Lower leg skin (tissue), 4 donors: ENCODE measurements at places on chromosomes 11 and 22.

GRCh38 chr11:98862169-98862568 lies 158.6 kb upstream of the CNTN5 start:
- no peak for DNase-seq

GRCh38 chr11:106495046-106495445 lies 417.6 kb downstream of the AASDHPPT start:
- DNase-seq: no peak

DNA sequence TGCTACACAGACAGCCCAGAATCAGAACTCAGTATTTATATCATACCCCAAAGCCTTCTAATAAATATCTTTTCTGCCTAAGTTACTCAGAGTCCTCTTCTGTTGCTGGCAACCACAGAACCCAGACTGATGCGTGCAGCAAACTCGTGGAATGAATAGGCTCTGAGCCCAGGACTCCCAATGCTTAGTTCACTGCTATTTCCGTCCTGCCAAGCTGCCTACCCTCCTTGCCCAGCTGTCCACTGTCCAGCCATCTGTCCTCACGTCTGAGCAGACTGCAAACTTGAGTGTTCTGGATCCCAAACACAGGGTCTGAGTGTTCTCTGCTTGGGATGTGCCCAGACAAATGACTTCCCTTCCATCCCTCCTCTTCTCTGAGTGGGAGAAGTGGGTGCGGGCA lies 19.4 kb downstream of the PTPN5 start:
- no peak for DNase-seq

DNA sequence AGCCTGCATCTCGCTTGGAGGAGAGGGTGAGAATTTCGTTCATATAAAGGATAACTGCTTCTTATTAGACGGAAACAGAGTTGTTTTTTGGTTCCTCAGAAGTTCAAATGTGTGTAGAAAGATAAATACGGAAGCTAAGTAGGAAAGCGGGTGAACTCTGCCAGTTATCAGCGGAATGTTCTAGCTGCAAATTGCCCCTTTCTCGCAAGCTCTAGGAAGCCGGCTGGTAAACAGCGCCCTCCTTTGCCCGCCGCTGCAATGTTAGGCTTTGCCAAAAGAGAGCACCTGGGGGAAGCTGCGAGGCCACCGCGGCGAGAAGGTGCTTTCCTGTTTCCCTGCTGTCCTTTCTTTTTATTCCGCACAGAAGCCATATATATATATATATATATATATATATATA lies 67.0 kb downstream of the IGLL5 start:
- no peak for DNase-seq

DNA sequence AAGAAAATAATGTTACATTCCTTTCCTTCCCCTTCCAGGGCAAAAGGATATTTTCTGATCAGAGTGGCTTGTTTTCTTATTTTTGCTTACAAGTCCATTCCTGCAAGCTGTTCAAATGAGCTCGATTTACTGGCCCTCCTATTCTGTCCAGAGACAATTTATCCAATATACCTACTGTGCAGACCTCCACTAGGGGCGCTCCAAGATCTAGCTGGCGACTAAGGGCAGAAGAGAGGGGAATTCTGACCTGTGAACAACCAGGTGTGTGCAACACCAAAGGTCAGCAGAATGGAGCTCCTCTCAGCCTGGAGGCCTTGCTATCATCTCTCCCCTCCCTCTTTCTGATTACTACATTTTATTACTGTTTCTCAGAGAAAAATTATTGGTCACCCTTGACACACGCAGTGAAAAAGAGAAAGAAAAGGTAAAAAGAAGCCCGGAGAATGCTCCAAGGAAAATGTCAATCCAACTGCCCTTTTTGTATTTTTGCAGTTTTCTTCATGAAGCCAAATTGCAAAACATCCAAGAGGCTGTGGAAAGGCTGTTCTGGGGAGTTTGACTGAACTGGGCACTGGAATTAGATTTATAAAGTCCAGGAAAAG lies 3.2 kb downstream of the SEZ6L start:
- no peak for DNase-seq

- no peak for DNase-seq
Measured at GRCh38 chr11:113197446-113197845, 116.9 kb upstream of the TTC12 start.

DNA sequence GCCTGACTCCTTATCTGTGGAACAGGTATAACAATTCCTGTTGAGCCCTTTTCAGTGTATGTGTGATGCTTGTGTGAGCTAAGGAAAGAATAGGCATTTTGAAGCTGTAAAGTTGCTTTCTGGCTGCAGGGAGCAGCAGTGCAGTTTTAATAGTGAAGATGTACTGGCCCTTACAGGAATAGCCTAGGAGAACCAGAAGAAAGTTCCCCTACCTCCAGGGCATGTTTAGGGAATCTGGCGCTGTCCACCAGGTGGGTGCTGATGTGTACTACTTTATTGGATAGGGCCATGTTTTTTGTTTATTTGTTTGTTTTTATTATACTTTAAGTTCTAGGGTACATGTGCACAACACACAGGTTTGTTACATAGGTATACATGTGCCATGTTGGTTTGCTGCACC lies 11.5 kb downstream of the BMAL1 start:
- DNase-seq: no peak
